Cortex of kidney (tissue), 1 donor: ENCODE measurements at places on chromosomes 11 and 22.

GRCh38 chr11:6646071-6646470 is 9.5 kb downstream of the DCHS1 start:
- no peak for DNase-seq

DNA sequence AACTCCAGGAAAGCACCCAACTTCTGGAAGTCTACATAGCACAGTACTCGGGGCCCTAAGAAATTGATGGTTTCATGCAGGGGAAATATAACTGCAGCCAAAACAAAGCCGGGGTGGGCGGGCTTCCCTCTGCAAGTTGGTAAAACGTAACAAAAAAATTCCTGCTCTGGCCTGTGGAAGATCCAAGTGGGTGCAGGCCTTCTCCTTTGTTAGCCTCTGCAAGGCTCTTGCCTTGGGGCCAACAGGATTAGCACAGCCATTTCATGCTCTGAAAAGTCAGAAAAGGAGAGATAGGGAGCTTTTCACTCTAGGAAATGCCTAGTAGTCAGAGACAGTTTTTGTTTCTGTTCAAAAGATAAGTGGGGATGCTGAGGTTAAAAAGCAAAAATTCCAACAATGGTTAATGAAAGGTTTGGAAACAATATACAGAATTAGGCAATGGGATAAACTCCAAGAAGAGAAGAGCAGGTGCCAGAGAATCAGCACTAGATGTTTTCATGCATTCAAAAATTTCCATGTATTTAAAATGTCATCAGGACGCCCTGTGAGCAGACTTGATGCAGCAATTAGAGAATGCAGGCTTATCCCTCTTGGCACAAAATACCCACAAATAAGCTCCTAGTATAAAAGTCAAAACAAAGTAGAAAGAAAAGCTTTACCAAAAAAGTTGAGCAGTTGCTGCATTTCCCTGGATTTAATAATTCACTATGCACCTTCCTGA is 72.3 kb upstream of the CHRM4 start:
- DNase-seq, result no peak

DNA sequence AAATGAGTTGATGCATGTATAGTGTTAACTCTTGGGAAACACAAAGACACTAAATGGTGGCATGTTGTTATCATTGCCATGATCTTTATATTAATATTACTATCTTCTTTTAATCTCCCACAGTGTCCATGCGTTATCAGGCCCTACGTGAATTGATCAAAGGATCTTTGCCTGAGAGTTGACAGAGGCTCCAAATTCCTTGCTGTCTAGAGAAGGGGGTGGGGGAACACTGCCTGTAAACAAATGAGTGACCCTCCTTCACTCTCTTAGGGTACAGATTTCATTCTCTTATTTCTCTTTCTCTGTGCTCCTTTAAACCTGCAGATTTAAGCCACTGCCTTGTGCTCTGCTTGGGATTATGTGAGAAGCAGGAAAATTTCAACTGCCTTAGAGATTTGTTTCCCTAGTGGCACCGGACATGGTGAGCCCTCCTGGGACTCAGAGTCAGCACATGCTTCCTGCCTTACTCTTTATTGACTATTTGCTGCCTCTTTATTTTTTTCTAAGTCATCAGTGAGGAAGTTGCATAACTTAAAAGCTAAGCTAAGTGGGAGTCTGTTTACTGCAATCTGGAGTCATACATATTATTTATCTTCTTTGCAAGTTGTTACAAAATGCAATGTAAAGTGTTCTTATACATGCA is 122.9 kb downstream of the MAML2 start:
- no peak for DNase-seq

DNA sequence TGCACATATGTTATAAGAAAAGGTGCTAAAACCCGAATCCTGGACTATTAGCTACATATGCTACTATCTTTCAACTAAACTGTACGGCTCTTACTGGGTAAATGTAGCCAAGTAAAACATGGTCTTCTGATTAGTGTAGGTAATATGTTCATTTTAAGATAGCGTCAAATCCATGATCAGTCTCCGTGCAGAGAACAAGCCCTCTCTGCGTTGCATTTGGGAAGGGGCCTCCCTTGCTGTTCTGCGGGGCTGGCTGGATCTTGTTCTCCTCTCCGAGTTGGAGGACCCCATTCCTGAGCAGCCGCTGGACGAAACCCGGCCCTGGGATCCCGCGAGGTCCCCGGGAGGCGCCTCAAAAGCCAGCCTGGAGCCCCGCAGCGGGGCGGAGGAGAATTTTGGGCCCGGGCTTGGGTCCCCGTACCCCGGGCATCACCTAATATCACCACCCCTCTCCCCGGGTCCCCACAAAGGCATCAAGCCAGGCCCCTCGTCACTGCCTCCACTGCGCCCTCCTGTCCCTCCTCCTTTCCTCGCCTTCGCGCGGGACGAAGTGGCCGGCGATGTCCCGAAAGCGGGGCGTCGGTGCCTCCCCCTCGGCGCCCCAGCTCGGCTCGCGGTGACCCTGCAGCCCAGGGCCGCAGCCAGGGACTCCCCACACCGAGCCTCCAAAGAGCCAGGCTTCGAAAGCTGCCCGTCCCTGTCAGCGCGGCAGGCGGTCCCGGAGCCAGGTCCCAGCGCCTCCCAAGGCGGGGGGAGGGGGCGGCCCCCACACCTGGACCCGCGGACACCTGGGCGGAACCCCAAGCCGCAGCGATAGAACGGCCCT is 54.5 kb upstream of the FBXO3 start:
- DNase-seq, result no peak

DNA sequence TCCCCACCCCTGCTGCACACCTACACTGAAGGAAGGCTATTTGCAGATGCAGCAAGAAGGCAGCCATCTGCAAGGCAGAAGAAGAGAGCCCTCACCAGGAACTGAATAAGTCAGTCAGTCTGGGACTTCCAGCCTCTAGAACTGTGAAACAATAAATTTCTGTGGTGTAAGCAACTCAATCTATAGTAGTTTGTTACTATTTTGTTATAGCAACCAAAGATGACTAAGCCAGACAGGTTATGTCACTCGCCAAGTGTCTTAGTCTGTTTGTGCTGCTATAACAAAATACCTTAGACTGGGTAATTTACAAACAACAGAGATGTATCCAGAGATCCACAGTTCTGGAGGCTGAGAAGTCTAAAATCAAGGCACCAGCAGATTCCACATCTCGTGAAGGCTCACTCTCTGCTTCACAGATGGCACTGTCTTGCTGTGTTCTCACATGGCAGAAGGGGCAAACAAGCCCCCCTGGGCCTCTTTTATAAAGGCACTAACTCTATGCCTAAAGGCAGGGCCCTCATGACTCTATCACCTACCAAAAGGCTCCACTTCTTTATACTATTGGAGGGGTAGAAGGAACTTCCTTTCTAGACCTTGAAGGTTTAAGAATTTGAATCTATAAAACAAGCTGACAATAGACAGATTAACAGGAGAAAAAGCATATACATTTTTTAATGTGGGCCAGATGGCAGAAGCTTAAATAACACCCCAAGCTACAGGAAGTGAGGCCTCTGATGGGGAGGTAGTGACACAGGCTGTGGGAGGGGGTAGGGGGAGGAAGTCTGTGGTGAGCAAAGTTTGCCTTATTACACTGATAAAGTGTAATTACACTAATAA is 12.3 kb downstream of the APOL6 start:
- DNase-seq, result no peak

DNA sequence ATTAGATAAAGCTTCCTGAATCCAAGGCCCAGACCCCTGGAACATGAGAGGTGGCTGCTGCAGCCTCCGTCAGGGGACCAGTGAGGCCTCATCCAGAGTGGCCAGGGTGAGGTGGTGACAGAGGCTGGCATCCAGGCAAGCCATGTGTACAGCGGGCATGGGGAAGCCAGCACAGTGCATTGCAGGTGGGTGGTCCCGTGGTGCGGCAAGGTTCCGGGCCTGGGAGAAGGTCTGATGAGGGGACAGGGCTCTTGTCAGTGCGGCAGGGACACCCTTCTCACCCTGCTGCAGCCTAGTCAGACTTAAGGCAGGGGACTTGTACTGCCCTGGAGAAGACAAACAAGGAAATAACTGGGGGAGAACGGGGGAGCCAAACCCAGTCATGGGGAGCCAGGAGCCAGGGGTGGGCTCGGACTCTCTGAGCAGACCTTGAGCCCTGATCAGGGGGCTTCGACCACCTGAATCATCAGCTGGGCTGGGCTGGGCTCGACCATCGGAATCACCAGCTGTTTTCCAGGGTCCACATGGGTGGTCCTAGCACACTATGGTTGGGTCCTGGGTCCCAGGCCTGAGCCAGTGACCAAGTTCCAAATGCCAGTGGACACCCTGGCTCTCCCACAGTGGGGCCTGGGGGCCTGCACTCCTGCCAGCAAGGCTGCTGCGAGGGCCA is 5.1 kb downstream of the TTC38 start:
- no peak for DNase-seq

GRCh38 chr11:6232899-6233298 is 1.5 kb downstream of the FHIP1B start:
- no peak for DNase-seq

- no peak for DNase-seq
Observed at GRCh38 chr11:12200991-12201985, 90.9 kb downstream of the MICAL2 start.

- DNase-seq, result no peak
Observed at GRCh38 chr11:75667831-75668450, 897 bp downstream of the MAP6 start.

DNA sequence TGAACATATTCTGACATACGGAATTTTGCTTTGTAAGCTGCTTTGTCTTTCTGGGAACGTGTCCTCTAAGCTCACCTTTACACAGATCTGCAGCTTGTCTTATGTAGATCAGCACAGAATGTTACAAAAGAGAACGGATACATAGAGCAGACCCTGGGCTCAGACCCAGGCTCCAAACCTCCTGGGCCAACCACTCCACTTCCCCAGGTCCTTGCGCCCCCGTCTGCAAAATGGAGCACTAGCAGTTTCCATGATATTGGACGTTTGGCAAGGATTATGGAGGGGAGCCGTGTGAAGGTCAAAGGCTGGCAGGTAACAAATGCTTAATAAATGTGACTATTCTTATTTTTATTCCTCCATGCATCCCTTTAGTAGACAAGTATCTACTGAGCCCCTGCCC is 358.4 kb downstream of the CTTN start:
- no peak for DNase-seq

- no peak for DNase-seq
Observed at GRCh38 chr11:111665777-111666176, 63.5 kb downstream of the SIK2 start.

DNA sequence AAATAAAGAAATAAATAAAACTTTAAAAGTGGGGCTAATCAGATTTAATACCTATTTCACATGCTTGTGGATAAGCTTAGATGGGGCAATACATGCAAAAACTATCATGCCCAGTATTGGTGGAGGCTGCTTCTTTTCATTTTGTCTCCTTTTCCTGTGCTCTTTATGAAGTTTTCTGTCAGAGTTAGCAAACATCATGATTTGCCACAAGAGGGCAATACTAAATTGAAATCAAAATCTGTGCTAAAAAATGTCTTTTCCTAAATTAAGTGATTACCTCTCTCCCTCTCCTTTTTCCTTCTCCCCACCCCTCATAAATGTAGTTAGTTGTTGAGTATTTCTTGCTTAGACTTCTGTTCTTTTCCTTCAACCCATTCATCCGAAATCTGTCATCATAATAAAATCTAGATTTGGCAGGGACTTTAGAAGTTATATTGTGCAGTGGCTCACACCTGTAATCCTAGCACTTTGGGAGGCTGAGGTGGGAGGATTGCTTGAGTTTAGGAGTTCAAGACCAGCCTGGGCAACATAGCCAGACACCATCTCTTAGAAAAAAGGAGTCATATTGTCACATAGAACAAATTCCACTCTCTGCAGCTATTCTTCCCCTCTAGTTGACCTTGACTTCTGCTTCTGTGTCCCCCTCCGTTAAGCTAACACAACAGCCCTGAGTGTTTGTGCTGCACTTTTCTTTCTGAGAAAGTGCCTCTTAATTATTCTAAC is 4.7 kb upstream of the ARHGAP42 start:
- no peak for DNase-seq
